LHCN-M2 (cell line): ENCODE measurements at places on chromosomes 1 and 21.

DNA sequence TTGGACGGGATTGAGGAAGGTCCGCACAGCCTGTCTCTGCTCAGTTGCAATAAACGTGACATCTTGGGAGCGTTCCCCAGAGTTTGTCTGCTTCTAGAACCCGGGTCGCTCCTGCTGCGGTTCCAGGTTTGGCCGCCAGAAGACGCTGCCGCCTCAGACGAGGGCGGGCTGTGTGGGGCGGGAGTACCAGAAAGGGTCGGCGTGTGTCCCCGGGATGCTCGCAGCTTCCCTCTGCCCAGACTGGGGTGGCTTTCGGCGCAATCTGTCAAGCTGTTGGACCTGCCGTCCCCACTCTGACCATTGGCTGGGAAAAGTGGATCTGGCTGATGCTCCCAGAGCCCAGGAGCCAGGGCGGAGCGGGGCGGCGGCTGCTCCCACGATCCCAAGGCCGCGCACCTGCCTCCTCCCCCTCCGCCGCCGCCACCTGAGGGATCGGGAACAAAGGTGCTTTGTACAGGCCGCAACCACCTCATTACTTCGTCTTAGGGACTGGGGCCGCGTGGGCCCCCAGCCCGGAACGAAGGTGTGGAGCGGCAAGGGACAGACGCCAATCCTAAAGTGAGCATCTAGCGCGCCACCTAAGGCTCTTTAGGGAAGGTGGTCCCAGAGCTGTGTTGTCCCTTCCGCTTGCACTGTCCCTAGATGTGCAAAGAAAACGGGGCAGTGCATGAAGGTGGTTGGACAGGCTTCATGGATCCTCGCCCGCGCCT is 683 bp upstream of the EFNA4 start:
- peak; percentile 15 for DNase-seq

GRCh38 chr1:81114191-81114590 is 686.5 kb upstream of the ADGRL2 start:
- no peak for DNase-seq

DNA sequence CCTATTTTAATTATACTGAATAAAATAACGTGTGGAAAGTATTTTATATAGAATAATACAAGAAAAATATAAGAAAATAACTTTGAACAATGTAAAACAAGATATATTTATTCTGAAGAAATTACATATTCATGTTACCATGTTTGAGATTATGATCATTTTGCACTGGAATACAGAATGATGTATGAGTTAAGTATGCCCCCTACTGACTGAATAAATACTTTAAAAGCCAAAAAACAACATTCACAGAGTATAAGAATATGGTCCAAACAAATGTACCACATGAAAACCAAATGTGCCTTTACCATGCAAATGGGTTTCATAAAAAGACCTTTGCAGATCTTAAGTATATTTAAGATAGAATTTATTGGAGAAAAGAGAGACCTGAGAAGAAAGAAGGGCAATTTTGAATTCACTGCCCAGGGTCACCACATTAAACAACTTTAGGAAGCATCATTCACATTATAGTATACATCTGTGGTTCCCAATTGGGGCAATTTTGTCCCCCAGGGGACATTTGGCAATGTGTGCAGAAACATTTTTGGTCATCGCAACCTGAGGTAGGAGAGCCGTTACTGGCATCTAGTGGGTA is 136.6 kb upstream of the GFI1 start:
- DNase-seq = peak; percentile 15

- no peak for DNase-seq
These were observed 4.8 kb downstream of the RCAN3 start for GRCh38 chr1:24507405-24507804.

GRCh38 chr1:36440646-36441045 is 9.6 kb downstream of the OSCP1 start:
- no peak for DNase-seq

DNA sequence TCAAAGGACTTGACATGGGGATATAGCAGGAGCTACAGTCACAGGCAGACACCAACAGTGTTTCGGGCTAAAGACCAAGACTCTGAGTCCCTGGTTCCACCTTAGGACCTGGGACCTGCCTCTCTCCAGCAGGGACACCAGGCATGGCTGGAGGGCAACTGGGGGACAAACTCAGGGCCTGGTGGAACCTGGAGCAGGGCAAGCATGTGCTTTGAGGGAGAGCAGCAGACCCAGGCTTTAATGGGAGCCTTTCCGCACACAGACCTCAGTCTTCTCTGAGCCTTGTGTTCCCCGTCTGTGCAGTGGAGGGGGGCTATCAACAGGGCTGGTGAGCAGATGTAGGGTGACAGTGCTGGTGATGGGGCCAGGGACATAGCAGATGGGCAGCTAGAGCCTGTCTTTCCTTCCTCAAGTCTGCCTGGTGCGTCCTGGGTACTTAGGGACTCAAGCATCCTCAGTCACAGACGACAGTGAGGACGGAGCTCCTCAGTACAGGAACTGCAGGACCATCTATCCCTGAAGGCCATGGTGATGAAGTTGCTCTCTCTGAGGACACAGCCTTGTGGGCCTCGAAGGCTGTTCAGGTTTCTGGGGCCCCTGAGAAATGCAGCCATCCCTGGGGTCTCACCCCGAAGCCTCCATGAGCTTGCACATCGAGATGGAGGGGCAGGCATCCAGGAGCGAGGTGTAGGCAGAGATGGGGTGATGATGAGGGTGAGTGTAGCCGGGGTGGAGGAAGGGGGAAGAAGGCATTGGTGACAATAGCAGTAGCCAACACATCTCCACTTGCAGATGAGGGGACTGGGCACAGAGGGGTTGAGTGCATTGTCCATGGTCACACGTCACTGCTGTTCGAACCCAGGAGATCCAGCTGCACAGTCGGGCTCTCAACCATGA is 593.4 kb downstream of the PTPRU start:
- DNase-seq = no peak

DNA sequence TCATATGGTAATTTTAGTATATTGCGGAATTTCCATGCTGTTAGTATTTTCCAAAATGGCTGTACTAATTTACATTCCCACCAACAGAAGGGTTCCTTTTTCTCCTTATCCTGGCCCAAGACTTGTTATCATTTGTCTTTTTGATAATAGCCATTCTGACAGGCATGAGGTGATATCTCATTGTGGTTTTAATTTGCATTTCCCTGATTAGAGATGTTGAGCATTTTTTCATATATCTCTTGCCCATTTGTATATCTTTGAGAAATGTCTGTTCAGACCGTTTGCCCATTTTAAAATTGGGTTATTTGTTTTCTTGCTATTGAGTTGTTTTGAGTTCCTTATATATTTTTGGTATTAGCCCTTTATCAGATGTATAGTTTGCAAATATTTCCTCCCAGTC is 14.0 kb downstream of the CAPZA1 start:
- no peak for DNase-seq

GRCh38 chr1:41513383-41513735 is 28.9 kb upstream of the EDN2 start:
- DNase-seq = no peak

DNA sequence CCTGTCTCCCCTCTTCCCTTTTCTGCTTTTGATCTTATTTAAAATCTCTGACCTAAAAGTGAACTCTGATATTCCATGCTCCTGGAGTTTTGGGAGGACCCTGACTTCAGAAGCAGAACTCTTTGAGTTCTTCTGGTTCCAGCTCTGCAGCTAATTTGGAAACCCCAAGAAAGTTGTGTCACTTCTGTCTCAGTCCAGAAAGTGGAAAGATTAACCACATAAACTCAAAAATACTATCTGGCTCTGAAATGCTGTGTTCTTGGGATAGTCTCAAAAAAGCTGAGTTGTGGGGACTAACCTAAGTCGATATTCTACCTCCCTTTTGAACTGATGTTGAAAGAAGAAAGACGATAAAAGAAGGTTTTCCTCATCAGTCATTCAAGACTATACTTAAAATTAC is 59.8 kb downstream of the ITPKB start:
- no peak for DNase-seq

DNA sequence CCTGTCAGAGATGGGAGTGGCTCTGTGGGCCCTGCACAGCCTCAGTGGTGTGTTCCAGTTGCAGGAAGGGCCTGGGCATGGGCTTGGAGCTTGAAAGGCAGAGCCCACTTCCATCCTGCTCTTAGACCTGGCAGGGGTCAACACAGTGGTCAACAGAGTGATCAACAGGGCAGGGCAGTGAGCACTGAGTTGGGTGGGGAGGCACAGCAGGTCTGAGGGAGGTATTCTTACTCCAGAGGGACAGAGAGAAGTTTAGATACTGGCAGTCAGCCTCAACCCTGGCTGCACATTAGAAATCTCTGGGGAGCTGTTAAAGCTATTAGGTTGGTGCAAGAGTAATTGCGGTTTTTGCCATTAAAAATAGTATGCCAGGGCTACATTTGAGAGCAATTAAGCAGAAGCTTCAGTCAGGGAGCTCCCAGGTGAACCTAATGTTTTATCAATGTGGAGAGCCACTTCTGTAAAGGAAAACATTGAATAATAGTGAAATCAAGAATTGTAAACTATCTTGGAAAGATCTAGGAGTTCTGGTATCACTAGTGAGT is 37.7 kb downstream of the SH3BGR start:
- no peak for DNase-seq

- no peak for DNase-seq
These were observed 22.7 kb upstream of the ACBD6 start for GRCh38 chr1:180524915-180525714.

DNA sequence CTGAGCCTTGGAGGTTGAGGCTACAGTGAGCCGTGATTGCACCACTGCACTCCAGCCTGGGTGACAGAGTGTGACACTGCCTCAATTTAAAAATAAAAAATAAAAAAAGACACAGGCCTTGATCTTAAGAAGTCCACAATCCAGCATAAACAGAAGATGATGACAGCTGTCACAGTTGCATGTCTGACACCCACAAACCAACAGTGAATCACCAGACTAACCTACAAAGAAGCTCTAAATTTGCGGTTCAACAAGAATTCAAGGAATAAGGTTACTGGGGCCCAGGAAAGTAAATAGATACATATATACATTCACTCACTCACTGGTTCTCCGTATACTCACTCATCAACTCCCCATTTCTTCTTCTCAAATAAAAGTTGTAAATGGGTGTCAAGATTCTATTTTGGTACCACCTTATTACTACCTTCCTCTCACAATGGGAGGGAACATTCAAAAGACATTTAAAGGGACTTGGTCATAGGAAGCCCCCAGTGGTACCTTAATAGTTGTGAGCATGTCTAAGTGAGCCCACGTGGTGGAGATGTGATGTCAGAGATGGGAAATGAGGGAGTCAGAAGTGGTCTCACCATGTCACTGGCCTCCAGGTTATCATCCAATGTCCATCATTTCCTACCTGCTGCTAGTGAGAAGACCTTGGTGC is 66.9 kb upstream of the PRDX6 start:
- DNase-seq = peak; percentile 92

- DNase-seq = no peak
These were observed 15.8 kb downstream of the SLC45A3 start for GRCh38 chr1:205664399-205665017.

- no peak for DNase-seq
These were observed 3.2 kb downstream of the SLC1A7 start for GRCh38 chr1:53138991-53139884.

GRCh38 chr1:69404486-69404885 is 163.2 kb upstream of the LRRC7 start:
- no peak for DNase-seq

- DNase-seq = no peak
These were observed 10.1 kb upstream of the RHOU start for GRCh38 chr1:228725178-228725577.

- DNase-seq = no peak
These were observed 12.6 kb downstream of the ZYG11B start for GRCh38 chr1:52738893-52739292.

DNA sequence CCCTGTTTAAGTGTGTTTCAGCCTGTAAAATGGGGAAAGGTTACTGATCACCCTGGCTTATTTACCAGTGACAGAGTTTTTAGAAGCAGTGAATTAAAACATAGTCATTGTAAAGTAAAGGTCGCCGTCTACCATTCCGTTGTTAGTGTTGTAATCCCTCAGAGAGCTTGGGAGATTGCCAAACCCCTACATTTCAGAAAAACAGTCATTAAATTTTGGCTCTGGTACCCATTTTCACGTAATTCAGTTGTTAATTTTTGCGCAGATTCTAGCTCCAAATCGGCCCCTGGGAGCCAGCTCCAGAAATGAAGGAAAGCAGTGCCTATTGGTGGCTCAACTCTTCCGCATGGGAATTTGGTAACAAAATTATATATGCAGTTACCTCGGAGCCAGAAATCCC is 127.7 kb upstream of the AJAP1 start:
- no peak for DNase-seq

DNA sequence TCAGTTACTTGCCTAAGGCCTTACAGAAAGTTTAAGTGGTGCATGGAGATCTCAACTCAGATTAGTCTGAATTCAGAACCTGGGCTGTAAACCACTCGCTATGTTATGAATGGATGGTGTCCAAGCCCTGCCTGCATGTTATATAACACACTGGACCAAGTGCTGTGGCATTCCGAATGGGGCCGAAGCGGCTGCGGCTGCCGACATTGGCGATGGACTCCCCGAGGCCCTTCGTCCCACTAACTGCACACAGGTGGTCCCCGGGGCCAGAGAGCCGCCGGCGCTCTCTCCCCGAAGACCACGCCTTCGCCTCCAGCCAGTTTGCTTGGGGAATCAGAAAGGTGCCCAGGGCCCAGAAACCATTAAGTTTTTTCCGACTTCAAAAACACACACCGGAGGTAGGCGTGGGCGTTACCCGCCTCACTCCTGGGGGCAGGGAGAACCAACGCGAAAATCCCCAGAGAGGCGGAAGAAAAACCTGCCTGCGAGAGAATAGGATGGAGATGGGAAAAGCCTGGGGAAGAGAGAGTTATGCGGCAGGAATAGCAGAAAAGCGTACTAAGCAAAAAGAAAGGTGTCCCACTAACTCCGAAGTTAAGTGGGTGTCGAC is 579 bp upstream of the TENT5C start:
- DNase-seq = no peak
